Mesenchymal stem cell (in vitro differentiated cells and primary cell): ENCODE measurements at places on chromosomes 4 and X.

- DNase-seq, result no peak
These were observed 43.9 kb downstream of the CLNK start for GRCh38 chr4:10640561-10641201.

- DNase-seq, result no peak
These were observed at the start of gene GBA3 for GRCh38 chr4:22692736-22693135. Gene GBA3 (plus strand): TSS chr4:22692937.

GRCh38 chr4:137063961-137064360, 468.3 kb downstream of the PCDH18 start:
- no peak for DNase-seq

DNA sequence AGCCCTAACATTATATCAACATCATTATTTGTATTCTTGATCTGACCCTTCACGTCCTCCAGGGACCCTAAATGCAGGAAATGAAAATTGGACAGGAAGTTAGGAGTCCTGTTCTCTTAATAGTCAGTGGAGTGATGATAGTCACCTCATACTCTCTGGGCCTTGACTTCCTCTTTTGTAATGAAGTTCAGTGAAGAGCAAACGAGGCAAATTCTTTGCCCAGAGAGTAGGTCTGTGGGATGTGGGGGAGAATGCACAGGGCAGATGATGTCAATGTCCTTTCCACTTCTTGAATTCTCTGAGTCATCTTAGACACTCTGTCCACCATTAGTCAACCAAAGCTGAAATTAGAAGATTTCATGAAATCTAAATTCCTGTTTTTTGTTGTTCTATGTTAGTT, 17.1 kb upstream of the GPRIN3 start:
- DNase-seq, result peak; percentile 72

GRCh38 chr4:62872856-62873255, 1536.4 kb downstream of the TECRL start:
- no peak for DNase-seq

- no peak for DNase-seq
These were observed 1684.8 kb upstream of the TENM3 start for GRCh38 chr4:180558427-180558826.

DNA sequence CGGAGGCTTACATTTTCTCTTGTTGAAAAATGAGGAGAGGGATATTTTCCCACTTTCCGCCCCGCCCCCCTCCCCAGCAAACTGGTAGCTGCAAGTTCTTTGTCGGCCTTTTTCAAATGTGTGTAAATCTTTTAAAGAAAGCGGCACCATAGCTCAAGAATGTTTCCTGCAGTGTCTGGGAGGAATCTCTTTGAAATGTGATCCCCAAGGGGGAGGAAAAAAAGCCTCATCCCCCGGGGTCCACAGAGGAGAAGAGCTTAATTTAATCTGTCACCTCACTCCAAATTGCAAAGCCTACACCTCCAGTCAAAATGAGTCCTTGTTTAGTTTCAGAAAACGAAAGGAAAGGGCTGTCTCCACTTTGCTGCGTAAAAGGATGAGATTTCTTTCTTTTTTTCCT, 34.8 kb downstream of the ASMT start:
- no peak for DNase-seq

DNA sequence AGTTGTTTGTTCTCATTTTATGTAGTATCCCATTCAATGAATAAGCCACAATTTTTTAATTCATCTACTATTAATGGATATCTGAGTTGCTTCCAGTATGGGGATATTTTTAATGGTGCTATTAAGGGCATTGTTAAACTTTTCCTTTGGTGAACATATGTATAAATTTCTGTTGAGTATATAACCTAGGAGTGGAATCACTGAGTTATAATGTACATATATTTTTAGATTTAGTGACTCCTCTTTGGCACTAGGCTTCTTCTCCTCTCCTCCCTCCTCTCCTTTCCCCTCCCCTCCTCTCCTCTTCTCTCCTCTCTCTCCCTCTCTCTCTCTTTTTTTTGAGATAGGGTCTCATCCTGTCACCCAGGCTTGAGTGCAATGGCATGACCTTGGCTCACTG, 26.4 kb downstream of the RBM47 start:
- no peak for DNase-seq

DNA sequence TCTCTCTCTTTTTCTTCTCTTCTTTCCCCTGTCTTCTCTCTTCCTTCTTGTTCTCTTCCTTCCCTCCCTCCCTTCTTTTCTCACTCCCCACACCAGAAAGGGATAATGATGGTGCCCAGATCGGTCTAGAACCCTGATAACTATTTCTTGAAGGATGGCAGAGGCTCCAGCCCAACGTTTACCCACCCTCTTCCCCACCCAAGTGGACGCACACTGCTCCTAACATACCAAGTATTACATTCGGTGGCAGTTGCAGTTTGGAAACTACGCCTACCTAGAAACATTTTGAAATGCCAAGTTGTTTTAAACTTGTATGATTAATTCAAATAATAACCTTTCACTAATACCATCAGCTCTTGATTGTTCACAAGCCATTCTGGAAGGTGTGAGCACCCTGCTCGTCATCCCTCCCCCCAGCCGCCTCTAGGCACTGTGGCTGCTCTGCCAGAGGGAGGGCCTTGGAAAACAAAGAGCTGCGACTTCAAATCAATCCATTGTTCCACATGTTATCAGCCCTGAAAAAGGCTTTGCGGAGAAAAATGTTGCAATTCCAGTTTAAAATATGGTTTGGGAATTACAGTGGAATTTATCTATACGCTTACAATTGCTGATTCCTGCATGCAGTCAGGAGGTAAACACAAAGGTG, 1017.5 kb upstream of the TENM3 start:
- no peak for DNase-seq

DNA sequence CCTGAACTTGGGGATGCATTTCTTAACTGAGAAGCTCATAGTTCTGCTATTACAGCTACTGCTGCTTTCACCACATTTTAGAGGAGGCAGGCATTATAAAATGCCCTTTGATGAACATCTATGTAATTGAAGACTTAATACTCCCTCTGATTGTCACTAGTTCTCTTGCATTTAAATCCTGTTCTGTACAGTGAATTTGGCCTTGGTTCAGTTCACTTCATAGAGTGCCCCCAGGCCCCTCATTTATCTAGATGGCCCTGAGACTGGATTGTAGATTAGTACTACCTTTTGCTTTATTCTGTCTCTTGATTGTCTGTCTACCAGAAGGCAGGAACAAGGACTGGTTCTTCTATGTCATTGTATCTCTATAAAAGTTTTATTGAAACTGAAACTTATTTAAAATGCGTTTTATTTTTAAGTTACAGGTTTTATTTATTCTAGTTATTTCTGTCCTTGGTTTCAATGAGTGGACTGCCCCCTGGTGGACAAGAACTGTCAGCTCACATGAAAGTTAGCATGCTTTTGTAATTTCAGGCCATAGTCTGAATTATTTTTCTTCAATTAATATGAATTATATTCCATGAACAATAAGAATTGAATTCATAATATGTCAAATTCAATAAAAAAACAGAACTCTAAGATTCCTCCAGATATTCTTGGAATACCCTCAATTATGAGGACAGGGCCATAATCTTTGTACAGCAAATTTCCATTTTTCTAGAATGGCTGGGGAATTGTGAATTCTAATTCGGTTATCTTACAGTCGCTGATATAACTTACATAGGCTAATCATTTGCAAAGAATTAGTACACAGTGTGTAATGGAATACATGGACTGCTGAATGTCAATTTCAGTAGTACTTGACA, 47.2 kb upstream of the TMEM33 start:
- peak; percentile 56 for DNase-seq

- DNase-seq, result peak; percentile 90
These were observed 16.7 kb downstream of the GAB3 start for GRCh38 chrX:154734061-154734781.

DNA sequence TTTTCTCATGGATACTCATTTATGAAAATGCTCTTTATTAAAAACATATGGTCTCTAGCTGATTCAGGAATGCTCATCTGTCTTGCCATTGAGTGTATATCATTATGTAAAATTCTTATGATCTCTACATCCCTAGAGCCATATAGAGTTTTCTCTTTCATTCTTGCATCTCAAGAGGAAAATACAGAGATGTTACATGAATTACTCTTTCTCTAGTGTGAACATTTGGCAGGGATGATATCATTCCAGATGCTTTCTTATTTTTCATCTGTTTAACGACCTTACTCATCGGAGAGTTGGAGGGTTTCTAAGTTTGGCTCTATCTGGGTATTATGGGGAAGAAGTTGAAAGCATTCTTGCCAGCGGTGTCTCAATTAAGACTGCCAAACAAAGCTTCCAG, 202.9 kb upstream of the SLC7A11 start:
- DNase-seq, result no peak

- no peak for DNase-seq
These were observed 382.2 kb upstream of the INTU start for GRCh38 chr4:127250577-127250976.

- no peak for DNase-seq
These were observed 196.1 kb downstream of the ZNF330 start for GRCh38 chr4:141416677-141417363.

DNA sequence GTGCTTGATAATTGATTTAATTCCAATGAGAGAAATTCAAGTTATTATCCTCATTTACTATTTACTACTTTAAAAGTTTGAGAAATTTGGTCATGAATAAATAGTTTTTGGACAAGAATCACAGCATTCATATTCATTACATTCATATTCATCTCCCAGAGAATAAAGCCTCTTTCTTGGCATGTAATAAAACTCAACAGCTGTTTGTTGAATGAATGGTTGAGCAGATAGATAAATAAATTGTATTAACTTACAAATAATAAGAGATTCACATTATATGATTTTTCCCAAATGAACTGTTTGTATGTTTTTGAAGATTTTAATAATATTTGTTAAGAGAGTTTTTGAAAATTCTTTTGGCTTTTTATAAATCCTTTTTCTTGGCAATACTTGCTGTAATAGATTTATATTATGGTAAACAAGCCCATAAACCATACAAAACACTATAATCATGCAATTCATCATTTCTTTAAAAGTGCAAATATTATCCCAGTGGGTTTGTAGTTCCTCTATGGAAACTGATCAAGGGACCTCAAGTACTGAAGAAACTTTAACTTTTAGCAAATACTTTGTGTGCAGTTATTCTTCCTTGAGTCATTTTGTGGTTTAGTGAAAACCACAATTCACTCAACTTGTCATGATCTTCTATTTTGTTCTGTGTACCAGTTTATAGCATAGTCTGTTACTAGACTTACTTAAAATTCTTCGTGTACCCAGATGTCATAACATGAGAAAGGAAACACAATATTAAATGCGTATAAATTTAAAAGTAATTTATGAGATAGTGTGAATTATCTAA, 371.8 kb downstream of the ADGRL3 start:
- peak; percentile 76 for DNase-seq

- peak; percentile 42 for DNase-seq
These were observed 387.2 kb downstream of the PCDH7 start for GRCh38 chr4:31107362-31107761.

- DNase-seq, result no peak
These were observed 64.1 kb downstream of the TNIP2 start for GRCh38 chr4:2691952-2692435.

- DNase-seq, result peak; percentile 63
These were observed 64.7 kb downstream of the RBM47 start for GRCh38 chr4:40564815-40565483.

DNA sequence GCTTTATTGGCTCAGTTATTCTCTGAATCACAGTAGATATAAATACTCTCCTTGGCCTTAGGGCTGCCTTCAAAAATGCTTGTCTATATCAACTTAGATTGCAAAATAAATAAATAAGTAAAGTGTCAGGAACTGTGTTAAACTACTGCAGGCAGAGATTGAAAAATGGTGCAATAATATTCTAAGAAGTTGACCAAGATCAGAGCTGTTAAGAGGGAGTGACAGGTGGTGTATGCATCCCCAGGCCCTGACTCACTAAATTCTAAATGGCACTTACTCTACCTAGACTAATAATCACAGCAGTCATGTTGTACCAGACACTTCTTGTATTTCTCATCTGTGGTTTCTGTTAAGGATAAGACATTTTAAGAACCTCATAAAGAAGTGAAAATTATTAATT, 235.1 kb upstream of the SPOCK3 start:
- DNase-seq, result no peak

DNA sequence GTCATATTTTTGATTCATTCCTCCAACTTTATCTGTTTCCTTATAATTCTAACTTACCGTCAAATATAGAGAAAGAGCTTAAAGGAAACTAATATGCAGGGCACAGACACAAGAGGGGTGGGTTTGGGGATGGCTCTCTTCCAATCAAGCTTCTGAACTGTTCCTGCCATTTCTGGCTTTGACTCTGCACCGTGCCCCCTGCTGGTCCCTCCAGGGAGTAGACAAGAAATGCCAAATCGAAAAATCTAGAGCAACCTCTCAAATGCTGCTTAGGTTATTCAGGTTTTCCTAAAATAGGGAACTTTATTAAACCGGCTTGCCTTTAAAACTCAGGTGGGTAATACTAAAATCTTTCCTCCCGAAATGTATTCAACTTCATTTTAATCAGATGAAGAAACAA, 39.8 kb upstream of the VCX3A start:
- DNase-seq, result no peak

DNA sequence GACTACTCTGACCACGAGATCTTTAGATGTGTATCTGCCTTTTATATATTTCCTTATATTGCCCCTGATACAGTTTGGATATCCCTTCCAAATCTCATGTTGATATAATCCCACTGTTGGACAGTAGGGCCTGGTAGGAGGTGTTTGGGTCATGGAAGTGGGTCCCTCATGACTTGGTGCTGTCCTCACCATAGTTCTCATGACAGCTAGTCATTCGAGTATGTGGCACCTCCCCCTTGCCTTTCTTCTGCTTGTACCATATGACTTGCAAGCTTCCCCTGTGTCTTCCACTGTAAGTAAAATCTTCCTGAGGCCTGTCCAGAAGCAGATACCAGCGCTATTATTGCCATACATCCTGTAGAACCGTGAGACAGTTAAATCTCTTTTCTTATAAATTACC, 145.3 kb downstream of the ZNF518B start:
- no peak for DNase-seq

DNA sequence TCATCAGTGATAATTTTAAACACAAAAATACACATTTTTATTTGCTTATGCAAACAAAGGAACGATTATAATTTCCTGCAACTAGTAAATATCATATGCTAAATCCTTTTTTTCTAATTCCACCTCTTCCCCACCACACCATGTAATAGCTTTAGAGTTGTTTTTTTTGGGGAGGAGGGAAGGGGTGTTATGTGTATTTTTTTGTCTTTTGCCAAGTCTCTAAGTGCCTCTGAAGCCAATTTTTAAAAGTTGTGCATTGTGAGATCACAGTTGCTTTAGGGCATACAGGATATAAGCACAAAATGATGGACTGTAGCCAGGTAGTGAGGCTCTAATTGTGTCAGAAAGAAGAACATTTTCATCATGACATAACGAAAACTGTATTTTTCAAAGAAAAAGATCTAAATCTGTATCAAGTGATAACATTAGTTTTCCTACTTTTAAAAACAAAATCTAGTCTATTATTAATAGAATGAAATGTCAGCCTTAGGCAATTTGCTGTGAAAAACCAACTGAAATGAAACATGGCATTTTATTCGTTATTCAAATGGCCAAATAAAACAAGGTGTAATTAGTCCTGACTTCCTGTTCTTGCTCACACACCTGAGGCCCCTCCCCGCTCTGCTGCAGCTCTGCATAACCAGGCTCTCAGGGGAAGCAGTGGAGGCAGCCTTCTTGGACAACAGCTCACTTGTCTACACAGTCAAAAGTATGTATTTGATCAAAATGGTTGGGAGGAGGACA, 157.4 kb downstream of the PALLD start:
- no peak for DNase-seq

GRCh38 chr4:129453524-129454200, 357.7 kb downstream of the C4orf33 start:
- no peak for DNase-seq

GRCh38 chr4:19531906-19532848, 719.5 kb upstream of the SLIT2 start:
- no peak for DNase-seq
